Lower leg skin (tissue), 4 donors: ENCODE measurements at places on chromosomes 5 and 9. TPM values are rescaled to one million over a fixed set of nuclear protein-coding genes. Genes with fewer than 3 reads are reported as not detected.

The INSL4 gene
- total RNA-seq, result not detected

DNA sequence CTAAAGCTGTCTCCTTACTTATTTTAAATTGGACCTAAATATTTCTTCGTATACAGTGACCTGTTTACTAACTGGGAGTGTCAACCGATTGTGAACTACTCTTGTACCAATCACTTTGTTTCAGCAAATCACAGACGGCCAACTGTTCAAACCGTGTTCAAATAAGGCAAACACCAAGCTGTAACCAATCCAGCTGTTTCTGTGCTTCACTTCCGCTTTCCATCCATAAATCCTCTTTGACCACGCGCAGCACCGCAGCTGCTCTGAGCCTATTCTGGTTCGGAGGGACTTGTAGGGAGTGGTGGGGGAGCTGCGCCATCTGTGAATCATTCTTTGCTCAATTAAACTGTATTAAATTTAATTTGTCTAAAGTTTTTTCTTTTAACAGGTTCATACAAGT is 4.8 kb upstream of the FAM240B start:
- no peak for DNase-seq

GRCh38 chr5:64838376-64838775 is 69.6 kb downstream of the CWC27 start:
- no peak for DNase-seq

GRCh38 chr5:316210-317085 is 5.1 kb upstream of the AHRR start:
- no peak for DNase-seq

DNA sequence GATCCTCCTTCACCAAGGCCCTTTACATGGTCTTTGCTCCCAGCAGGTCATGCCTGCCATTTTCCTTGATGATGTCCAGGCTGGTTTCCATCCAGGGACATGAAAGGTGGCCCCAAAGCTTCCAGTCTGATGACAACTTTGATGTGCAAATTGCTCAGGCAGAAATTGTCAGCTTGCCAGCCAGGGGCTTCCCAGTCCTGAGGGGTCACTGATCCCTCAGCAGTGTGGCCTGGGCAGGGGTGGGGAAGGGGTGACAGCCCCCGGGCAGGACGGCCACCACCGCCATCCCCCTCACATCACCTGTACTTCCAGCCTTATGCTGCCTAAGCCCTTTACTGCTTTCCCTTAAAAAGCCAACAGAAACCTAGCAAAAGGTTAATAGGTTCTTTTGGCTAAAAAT is 96.3 kb downstream of the ANKRD33B start:
- DNase-seq, result no peak

The CARTPT gene
- total RNA-seq, result not detected

The SLCO6A1 gene
- not detected for total RNA-seq

The NR4A3 gene
- 0.63 TPM for total RNA-seq

- no peak for DNase-seq
These were observed 11.0 kb upstream of the NANS start for GRCh38 chr9:98045234-98046179.

DNA sequence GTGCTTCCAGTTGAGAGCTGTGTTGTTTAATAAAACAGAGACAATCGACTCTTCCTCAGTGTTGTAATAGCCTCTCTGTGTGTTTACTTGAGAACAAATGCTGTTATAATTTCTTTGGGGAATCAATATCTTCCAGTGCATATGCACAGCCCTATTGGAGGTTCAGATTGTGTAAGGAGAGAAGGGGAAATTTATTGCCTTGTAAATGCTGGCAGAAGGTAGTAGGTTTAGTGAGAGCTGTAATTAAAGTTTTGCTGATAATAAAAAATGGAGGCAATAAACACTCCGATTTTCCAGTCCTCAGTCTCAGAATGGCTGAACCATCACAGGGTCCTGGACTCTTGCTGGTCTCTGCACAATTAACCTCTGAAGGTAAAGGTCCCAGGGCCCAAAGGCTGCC is 128.3 kb downstream of the C5orf15 start:
- DNase-seq, result no peak

DNA sequence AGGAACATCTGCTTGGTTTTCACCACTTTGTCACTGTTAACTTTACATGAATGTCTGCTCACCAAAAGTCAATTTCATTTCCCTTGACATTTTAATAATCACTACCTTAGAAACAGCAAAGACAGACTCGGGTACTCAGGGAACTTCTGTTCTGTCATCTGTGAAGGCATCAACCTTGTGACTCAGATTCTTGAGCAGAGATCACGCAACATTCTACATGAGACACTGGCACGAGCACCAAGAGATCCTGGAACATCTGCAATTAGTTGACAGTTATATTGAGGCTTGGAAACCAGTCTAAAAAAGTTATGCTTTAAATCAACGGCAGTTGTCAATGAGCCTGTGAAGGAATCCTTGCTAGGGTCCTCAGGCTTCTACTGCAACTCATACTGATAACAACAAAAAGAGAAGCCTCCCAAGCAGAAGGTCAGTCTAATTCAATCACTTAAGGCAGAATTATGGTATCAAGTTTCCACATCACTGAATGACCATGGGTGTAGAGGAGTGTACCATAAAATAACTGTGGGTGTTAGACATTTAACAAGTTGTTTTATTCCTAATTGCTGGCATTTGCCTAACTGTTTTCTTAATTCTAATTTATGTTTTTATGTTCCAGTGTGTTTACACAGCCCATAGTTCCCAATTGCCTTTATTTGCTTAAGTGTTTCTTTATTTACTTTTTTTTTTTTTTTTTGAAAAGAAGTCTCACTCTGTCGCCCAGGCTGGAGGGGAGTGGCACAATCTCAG is 3.3 kb upstream of the PBX3 start:
- no peak for DNase-seq

DNA sequence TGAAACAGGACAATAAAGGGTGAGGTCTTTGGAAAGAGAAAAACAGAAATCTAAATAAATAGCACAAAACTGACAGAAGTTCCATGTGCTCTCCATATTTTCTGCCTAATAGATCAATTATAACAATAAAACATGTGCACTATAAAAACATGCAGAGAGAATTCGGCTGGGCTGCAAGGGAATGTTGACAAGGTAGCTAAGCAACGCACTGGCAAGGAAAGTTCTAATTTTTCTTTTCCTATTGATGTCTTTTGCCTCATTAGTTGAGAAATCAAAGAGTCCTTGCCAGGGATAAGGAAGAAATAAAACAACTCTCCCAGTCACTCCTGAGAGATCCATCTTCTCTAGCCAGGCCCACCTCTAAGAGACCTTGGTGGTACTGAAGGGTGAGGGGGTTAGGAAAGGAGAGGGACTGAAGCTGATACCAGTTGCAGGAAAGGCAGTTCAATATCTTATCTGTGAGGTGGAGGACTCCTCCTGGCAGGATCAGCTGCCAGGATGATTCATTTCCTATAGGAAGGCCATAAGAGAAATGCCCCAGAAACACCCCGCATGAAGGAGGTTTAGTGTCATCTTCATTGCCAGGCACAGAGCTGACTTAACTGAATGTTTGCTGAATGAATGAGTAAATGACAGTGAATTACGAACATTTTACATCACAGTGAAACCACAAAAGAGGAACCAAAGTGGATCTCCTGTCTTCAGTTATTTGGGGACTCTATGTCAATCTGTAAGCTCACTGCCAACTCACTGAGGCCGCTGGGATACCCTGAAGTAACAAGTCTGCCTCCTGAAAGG is 63.7 kb upstream of the IFNK start:
- no peak for DNase-seq

GRCh38 chr9:126380447-126380846 is 53.8 kb downstream of the MVB12B start:
- DNase-seq, result peak; percentile 4

DNA sequence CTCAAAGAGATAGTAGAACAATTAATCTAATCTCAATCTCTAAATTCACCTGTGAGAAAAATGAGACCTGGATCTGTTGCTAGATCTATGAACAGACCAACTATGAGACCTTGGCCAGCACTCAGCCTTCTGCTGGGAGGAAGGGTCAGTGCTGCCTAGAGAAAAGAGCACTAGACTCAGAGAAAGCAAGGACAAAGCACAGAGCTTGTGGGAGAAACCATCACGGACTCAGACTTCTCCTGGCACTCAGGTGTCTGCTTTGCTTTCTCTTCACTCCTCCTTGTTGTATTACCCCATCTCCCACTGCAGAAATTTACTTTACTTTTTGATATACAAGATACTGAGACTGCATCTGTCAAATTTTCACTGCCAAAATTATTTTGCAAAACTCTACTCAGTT is 890.0 kb upstream of the NUDT12 start:
- no peak for DNase-seq

- DNase-seq, result peak; percentile 17
These were observed 548 bp downstream of the CEP120 start for GRCh38 chr5:123422433-123423277.

The DIPK1B gene
- total RNA-seq, result 7.1 TPM

DNA sequence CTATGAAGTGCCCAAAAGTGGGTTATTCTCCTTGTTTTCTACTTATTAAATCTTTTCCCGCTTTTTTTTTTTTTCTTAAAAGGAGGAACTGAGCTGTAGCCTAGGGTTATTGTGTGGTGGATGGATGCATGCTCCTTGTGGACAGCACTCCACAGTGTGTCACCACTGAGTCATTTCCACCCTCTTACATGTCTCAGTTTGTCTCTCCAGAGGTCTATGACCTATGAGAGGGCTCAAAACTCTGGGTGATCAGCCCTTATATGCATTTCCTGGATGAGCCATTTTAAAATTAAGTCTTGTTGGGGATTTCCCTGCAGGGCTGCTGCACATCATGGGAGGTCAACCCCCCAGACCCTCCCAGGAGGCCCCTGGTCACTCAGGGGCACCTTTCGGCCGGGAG is 102.2 kb upstream of the MOCS2 start:
- DNase-seq, result no peak

GRCh38 chr9:130354806-130355205 is 89.2 kb downstream of the HMCN2 start:
- DNase-seq, result no peak

- DNase-seq, result no peak
These were observed 461.3 kb downstream of the ENC1 start for GRCh38 chr5:74179179-74179578.

GRCh38 chr9:30744871-30745270 is 1639.6 kb upstream of the ACO1 start:
- no peak for DNase-seq

- no peak for DNase-seq
These were observed 19.5 kb downstream of the B4GALT1 start for GRCh38 chr9:33147416-33148169.

GRCh38 chr9:14275331-14275730 is 38.6 kb downstream of the NFIB start:
- DNase-seq, result no peak

- no peak for DNase-seq
These were observed 22.0 kb upstream of the ARHGEF28 start for GRCh38 chr5:73603998-73604397.

The FIBCD1 gene
- total RNA-seq, result not detected

DNA sequence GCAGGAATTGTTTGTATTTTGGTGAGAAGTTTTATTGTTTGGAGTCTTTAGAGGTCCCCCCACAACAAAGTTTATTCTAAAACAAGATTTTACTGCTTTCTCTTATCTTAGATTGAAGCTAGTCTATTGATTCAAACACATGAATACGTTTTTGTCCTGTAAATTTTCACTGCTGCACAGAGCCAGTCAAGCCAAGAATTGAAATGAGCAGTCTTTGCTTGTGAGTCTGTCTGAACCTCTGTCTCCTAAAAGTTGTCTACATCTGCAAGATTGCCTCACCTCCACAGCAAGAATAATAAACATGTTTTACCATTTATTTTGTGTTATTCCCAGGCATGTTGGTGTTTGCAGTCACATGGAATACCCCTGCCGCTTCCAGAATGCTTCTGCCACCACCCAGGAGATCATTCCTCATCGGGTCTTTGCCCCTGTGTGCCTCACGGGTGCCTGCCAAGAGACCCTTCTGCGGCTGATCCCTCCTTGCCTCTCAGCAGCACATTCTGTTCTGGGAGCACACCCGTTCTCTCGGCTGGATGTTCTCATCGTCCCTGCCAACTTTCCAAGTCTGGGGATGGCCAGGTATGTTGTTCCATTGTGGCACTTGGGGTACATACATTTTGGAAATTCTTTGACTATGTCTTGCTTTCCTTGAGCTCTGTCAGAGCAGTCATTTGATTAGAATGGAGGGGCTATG is 74.1 kb downstream of the AOPEP start:
- no peak for DNase-seq

The PLPP7 gene
- not detected for total RNA-seq

- DNase-seq, result no peak
These were observed 142.2 kb downstream of the AUH start for GRCh38 chr9:91219557-91219956.

The EIF4E1B gene
- total RNA-seq, result not detected

The GRXCR2 gene
- total RNA-seq, result 0.65 TPM
